Anterior cingulate cortex (tissue), 58 donors: ENCODE measurements at places on chromosomes 13 and 19.

GRCh38 chr19:17602872-17603510 lies 47.5 kb downstream of the COLGALT1 start:
- DNase-seq, result no peak

DNA sequence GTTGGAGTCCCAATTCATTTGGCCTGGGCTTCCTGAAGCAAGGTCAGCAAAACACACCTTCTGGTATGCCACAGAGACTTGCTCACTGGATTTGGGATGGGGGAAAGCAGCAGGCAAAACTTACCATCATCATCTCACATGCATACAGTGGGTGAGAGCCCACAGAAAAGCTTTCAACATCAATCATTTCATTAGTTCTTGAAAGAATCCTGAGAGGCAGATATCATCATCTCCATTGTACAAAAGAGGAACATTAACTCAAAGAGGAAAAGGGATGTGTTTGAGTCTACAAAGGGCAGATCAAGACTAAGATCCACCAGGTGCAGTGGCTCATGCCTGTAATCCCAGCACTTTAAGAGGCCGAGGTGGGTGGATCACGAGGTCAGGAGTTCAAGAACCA lies 6.4 kb downstream of the WDR87 start:
- DNase-seq, result no peak

GRCh38 chr19:4066682-4067395 lies at the start of gene ZBTB7A:
ZBTB7A (minus strand) TSS chr19:4066899; CDS start chr19:4055232, 11,667 bp downstream.
- peak; percentile 63 for DNase-seq

DNA sequence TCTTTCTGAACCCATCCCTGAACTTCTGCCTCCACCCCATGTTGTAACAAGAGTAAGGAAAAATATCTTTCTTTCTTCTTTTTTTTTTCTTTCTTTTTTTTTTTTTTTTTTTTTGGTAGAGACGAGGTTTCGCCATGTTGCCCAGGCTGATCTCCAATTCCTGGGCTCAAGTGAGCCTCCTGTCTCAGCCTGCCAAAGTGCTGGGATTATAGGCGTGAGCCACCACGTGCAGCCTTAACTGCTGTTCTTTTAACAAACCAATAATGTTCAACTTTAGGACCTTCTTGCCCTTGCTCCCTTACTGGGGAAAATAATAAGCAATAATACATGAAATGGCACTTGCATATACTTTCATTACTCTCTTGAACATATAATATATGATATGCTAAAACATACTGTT lies 19.6 kb downstream of the GPR183 start:
- no peak for DNase-seq

DNA sequence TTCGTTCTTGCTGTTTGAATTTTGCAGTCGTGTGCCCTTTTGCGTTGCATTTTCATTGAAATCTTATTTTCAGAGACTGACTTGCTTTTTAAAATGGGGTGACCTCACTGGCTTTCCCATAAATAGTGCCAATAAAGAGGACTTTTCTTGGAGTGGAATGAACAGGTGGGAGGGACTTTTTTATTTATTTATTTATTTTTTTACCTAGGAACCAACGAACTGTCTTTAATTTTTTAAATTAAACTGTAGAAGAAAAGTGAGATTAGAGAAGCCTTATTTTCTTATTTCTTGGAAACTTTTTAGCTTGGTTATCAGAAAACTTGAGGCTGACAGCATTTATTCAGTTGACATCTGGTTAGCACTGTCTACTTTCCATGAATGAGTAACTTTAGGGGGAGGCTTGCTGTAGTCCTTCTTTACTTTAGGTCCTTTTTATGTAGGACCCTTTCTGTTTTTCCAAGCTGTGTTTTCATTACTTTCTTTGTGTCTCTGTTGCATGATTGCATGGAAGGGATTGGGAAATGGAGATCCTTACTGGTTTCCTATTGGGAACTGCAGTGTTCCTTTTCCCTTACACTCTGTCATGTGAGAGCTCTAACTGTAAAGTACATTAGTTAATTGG lies 1.7 kb downstream of the SLAIN1 start:
- no peak for DNase-seq

DNA sequence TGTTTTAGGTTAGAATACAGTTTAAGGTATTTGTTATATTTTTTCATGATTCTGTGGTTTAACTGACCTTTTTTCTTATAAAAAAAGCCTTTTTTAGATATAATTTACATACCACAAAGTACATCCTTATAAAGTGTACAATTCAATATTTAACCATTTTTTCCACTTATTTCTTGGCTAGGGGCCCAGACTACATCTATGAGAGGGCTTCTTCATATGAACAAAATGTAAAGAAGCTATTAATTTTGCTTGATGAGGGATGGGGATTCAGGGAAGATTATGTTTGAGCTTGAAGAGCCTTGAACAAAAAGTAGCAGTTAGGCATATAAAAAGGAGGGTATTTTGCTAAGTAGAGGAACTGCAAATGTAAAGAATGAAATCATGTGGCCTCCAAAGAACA lies 2.2 kb downstream of the CCDC122 start:
- no peak for DNase-seq
